ENCODE measurements at places on chromosomes 1 and 21.

DNA sequence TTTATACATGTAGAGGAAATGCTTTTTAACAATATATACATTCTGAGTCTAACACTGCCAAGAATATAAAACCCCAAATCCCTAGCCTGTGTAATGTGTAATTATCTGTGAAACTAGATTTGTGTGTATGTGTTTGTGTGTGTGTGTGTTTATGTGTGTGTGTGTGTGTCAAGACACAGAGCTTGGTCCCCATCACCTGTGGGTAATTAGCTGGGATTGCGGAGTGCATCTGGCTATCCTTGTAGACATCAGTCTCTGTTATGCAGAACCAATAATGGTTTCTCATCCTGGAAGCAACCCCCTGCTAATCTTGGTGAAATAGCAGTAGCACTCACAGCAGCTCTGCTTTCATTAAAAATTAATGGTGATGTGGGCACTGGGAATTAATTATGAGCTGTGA lies 26.3 kb upstream of the ST6GALNAC3 start:
- DNase-seq = no peak

DNA sequence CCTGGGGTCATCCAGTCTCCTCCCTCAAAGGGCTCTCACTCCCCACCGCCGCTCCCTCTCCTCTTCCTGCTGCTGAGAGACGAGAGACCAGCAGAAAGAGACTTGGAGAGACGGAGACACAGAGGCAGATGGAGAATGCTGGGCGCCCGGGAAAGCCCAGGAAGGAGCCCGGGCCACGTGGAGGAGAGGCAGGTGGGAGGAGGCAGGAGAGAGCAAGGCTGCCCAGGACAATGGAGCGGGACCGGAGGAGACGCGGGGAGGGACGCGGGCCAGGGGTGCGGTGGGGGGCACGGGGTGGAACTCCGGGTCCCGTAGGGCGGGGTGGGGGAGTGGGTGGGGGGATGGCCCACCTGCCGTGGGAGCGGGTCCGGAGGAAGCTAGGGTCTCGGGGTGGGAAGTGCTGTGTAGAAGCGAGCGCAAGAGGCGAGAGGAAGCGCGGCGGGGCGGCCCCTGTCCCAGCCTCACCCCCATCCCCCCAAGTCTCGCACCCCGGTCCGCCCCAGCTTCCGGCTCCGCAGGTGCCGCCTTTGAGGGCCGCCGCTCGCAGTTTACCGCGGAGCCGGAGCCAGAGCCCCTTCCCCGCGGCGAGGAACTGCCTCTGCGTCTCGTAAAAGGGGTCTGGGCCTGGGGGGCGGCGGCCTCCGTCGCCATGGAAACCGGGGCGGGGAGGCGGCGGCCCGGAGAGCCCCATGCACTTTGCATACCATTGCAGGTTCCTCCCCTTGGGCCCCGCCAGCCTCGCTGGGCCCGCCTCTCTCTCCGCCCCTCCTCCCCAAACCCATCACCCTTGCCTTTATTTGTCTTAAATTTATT lies 11.7 kb upstream of the EPHA2 start:
- DNase-seq = peak; percentile 91

DNA sequence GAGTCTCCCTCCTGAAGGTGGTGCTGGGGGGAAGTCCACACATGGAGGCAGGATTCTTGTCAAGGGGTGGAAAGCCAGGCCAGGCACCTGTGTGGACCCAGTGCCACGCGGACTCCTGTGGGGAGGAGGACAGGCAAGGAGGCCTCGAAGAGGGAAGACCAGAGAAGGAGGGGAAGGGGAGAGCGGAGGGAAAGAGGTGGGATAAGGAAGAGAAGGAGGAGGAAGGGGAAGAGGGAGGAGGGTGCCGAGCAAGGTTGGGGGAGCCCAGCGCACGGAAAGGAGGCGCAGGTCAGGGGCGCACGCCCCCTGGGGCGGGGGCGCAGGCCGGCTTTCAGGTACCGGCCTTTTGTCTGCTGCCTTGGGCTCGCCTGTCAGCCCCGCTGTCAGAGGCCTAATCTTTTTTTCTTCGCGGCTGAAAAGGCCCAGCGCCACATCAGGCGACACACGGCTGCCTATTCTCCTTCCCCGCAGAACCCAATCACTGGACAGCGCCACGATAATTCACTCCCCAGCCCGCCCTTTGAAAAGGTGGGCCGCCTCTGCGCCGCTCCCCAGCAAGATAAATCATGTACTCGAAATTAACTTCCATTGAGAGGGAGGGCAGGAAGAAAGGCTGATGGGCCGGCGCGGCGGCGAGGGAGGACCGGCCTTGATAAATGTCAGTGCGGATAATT lies 42.5 kb downstream of the PRDM16 start:
- no peak for DNase-seq

DNA sequence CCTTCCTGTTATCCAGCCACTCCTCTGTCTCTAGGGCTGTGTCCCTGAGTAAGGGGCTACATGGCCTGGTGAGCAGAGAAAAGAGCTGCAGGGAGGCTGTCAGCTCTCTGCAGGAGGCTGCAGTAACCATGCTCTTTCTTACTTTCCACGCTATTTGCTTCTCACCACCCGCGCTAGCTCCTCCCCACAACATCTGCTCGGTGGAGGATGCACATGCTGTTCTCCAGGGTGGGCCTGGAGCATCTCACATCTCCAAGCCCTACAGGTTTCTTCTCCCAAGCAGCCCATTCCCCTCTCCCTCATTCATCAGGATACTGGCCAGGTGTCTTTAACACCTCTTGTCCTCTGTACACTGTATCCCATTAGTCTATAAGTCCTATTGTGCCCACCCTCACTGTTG lies 103.8 kb downstream of the IER5 start:
- DNase-seq = no peak

DNA sequence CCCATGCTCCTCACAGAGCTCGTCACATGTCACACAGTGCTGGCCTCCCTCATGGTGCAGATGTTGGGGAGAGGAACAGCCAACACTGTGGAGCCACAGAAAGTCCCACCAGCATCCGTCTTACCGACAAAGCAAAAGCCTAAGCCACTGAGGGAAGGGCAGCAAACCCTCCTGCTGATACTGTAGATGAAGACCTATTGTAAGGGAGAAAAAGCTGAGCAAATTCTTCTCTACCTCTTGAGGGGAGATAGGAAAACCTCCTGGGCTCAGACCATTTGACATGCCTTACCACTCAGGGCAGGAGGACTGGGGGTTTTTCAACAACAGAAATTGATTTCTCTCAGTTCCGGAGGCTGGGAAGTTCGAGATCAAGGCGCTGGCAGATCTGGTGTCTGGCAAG lies 95.9 kb downstream of the WDR64 start:
- DNase-seq = no peak

DNA sequence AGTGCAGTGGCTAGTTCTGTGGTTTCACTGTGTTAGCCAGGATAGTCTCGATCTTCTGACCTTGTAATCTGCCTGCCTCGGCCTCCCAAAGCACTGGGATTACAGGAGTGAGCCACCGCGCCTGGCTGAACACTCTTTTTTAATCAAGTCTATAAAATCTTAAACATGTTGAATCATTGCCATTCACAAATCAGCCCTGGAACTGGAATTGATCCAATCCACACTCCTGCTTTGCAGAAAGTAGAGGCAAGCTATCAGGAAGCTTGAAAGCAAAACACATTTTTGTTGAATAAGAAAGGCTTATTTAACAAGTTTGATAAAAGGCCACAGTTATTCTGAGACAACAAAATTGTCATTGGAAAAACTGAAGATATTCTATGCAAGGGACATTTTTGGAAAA lies 18.3 kb upstream of the EFHD2 start:
- no peak for DNase-seq

- no peak for DNase-seq
These were observed 66.2 kb upstream of the RNPC3 start for GRCh38 chr1:103459346-103459745.

- no peak for DNase-seq
These were observed 30.4 kb upstream of the LRRC38 start for GRCh38 chr1:13544221-13544556.

- DNase-seq = no peak
These were observed 53.5 kb downstream of the SLC37A1 start for GRCh38 chr21:42567214-42567555.

- no peak for DNase-seq
These were observed 3.3 kb downstream of the C1QTNF12 start for GRCh38 chr1:1243266-1243660.

DNA sequence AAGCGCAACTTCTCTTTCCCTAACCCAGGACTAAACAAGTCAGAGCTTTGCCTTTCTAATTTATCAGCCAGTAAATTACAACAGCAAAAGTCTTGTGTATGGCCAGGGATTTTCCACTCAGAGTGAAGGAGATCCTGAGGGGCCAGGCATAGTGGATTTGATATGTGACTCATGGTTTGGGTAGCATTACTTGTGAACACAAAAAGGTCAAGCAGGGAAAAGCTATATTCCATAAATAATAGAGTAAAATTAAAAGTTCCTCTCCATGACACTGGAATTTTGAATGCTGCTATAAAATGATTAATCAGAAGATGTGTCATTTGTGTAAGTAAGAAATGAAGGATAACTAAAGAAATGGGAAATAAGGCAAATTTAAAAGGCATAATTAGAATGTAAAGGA lies 284.8 kb downstream of the HLX start:
- DNase-seq = no peak

- DNase-seq = no peak
These were observed 138.6 kb upstream of the BMP8A start for GRCh38 chr1:39352881-39353280.

DNA sequence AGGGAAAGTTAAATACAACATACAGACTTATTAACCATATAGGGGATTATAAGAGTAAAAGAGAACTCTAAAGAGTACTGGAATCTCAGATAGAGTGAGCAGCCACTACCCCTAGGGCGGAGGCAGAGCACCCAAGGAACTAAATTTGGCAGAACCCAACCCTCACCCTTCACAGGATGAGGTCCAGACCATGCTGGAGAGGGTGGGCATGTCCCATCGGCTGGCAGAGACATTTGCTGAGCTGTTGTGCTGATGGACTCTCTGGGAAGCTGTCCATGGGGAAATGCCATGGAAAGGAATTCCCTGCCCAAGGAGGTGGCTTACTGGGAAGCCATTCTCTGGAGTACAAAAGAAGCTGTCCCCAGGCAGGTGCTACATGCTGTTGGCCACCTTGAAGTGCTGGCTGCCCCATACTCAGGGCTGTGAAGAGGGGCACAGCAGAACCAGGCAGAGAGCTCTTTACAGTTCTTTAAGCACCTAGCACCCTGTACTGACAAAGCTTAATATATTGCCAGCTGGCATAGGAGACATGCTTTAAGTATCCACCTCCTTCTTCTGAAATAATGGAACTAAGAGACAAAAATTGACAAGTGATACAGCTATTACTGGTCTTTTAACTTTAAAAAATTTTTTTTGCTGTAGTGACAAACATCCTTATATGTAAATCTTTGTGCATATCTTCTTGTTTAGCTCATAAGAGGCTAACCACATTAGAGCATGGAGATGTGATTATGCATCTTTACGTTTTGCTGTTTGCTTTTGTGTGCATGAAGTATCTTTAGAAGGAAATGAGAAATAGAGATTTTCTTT lies 29.6 kb downstream of the TSNAX start:
- DNase-seq = no peak

DNA sequence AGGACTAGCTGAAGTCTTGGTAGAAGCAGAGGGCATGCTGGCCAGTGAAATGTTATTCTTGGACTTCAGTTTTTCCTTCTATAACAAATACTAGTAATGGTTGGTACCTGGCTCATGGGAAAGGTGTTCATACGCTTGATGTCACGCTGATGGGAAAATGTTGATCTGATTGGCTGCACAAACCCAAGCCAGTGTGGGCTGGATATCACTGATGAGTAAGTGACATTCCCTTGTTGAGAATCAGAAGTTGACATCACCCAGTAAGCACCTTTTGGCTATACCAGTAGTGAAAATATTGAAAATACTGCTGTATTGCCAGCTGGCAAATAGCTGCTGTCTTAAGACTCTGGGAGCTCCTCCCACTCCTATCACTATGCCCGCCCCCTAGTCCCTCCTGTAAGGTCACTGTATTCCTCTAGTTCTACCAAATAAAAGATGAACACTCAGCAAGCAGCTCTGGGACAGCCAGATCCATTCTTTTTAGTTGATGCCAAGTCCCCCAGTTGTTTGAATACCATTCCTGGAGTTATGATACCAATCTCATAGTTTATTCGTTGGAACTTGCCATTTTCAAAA lies 168.2 kb downstream of the GRIK1 start:
- DNase-seq = no peak

DNA sequence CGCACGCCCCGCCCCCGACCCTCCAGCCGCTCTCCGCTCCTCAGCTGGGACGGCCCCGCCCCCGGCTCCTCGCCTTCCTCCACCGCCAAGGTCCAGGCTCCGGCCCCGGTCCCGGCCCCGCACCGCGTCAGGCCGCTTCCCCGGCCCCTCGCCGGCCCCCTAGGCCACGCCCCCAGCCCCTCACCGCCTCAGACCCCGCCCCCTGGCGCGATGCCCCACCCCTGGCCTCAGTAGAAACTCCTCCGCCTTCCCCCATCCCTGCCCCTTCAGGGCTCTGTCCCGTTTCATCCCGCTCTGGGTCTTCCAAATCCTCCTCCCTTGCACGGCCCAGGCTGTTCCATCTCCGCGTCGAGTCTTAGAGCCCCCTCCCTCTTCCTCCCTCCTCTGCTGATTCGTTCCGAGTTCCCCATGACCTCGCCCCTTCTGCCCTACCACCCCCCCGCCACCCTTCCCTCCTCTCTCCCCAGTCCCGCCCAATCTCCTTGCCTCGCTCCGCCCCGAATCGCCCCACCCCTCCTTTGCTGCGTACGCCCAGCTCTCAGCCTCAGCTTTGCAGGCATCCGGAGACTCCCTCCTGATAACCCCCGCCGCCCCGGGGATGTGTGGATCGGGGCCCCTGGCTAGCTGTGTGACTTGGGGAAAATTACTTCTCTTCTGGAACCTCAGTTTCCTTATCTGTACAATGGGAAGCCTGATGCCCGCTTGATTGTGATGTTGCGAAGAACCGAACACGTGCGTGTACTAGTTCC lies 448 bp upstream of the ASAP3 start:
- peak; percentile 98 for DNase-seq

- no peak for DNase-seq
These were observed 13.3 kb downstream of the TGFBR3 start for GRCh38 chr1:91872559-91873081.

- DNase-seq = no peak
These were observed 262.5 kb downstream of the GRIK1 start for GRCh38 chr21:29677326-29677725.

- DNase-seq = no peak
These were observed 405.1 kb downstream of the VAV3 start for GRCh38 chr1:107559881-107560280.

DNA sequence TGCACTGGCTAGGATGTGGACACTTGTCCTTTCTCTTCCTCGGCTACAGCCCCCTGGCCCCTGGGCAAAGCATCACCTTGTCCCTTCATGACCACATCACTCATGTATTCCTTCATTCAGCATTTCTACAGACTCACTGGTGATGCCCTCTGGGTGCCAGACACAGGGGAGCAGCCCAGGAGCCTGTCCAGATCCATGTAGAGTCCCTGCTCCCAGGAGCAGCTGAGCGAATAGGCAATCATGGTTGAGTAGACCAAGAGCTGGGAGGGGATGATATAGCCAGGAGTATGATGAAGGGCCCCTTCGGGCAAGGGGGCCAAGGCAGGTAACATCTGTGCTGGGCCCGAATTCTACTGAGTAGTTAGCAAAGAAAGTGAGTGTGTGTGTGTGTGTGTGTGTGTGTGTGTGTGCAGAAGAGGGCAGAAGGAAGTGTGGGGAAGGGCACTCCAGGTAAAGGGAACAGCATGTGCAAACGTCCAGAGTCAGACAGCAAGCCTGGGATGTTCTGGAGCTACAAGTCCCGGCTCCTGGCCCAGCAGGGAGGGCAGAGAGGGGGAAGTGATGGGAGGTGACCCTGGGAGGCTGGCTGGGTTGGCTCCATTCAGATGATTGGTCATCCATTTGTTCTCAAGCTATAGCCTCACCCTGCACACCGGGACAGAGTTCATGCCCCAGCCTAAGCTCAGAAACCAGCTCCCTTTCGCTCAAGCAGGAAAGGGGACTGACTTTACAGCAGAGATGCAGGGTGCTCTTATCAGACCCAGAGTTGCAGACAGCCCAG lies 21.0 kb upstream of the PIK3CD start:
- no peak for DNase-seq

Data from nephron progenitor cell (in vitro differentiated cells).